ENCODE measurements at places on chromosomes 4 and X.

DNA sequence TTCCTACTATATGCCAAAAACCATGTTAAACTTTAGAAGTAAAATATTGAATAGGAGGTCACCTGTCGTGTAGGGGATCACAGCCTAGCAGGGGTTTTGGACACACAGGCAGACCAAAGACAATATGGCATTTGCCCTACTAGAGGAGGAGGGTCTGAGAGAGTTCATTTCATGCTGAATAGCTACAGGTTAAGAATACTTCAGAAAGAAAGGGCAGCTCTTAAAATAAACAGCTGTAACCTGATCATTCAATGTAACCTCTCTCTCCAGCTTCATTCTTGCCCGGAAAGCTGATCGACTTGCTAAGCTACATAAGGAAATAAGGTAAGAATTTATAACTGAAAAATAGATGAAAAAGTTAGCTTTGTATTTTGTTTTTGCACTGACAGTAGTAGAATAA lies 79.9 kb downstream of the MAOA start:
- no peak for DNase-seq

DNA sequence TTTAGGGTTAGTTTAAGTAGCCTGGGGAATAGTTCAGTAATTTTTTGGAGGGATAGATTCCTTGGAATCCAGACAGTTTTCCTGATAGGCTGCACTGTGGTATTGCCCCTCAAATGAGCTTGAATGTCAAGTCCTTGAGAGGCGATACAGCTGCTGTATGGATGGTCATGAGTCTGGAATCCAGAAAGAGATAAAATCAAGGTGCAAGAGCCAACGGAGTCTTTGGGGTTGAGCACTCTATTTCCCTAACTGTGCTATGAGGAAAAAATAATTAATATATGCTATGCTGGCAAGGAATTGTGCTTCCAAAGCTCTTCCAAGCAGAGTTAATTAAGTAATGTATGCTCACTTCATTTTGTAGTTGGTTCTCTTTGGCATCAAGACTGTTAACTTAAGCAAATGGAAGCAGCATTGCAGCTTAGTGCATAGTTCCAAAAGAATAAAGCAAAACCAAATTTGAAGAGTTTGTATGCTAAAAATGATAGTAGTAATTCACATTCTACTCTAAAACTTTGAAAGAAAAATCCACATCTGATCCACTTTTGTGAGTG lies 48.8 kb downstream of the LIMCH1 start:
- DNase-seq = no peak

DNA sequence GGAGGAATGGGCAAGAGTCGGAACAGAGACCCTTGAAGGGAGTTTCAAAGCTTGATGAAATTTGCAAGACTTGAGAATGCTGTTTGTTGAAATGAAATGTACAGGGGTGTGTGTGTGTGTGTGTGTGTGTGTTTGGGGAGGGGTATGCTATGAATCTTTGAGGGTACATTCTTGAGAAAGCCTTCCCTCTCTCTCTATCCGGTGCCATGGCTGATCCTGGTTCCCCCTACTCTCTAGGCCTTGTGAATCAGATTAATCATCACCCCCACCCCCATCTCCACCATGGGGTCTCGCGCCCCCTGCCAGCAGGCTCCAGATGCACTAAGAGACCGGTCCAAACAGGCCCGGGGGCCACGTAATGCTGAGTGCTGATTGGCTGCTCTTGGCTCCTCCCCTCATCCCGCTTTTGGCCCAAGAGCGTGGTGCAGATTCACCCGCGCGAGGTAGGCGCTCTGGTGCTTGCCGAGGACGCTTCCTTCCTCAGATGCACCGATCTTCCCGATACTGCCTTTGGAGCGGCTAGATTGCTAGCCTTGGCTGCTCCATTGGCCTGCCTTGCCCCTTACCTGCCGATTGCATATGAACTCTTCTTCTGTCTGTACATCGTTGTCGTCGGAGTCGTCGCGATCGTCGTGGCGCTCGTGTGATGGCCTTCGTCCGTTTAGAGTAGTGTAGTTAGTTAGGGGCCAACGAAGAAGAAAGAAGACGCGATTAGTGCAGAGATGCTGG lies at the start of gene HTR2C:
Gene HTR2C (plus strand): TSS at position 441 of the 729 bp plus-strand sequence. CDS start 142,851 bp downstream, outside the sequence.
- no peak for DNase-seq

DNA sequence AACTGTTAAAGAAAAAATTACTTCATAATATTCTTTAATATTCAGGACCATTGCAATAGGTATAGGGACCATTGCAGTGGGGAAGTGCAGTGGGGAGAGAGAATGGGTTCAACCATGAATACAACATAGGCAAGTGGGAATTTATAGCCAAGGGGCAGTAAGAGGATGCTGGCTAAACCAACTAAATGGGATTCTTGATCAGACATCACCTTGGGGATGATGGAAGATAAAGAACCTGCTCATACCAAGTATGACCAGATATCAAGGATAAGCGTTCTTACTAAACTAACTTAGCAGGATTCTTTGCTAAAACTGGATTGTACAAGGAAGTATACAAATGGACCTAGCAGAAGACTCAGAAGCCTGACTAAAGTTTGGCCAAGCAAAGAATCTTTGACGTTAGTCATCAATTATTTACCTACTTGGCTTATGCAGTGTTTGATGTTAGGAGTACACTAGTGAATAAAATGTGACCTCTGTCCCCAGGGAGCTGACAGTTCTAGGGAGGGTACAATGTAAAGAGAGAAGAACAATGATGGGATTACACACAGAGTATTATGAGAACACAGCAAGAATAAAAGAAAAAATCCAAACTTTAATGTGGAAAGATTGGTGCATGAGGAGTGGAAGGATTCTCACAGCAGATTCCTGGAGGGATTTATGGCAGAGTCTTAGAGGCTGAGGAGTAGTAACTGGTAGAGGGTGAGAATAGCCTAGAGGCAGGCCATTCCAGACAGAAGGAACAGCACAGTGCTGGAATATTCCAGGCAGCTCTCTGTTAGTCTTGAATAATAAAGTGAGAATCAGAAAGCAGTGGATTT lies 54.7 kb upstream of the MYOZ2 start:
- peak; percentile 37 for DNase-seq

- DNase-seq = no peak
Measured at GRCh38 chr4:109690690-109691410, 12.4 kb downstream of the CASP6 start.

GRCh38 chr4:167787231-167787630 lies 305.1 kb upstream of the ANXA10 start:
- DNase-seq = no peak

GRCh38 chr4:3123181-3123671 lies 48.7 kb downstream of the HTT start:
- peak; percentile 37 for DNase-seq

GRCh38 chrX:123740006-123740405 lies 7.2 kb upstream of the THOC2 start:
- DNase-seq = no peak

DNA sequence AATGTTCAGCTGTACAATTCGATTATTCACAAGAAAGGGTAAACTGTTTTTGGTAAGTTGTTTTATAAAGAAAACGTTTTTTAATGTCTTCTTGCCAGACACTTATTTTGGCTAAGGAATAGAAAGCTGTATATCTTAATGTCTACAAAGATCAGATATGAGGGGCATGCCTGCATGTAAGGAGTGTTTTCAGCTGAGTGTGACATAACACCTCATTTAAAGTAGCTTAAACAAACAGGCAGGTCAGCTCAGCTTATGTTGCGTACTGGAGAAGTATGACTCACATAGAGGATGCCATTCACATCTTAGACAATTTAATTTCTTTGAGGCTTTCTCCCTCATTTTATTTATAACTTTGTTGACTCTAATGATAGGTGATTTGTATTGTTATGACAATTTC lies 30.4 kb downstream of the LAMTOR3 start:
- peak; percentile 18 for DNase-seq

- DNase-seq = peak; percentile 5
Measured at GRCh38 chr4:129839687-129840086, 743.7 kb downstream of the C4orf33 start.

GRCh38 chrX:121308276-121308805 lies 260.9 kb downstream of the GLUD2 start:
- DNase-seq = peak; percentile 76

GRCh38 chr4:48228949-48229348 lies 40.7 kb downstream of the TEC start:
- no peak for DNase-seq

DNA sequence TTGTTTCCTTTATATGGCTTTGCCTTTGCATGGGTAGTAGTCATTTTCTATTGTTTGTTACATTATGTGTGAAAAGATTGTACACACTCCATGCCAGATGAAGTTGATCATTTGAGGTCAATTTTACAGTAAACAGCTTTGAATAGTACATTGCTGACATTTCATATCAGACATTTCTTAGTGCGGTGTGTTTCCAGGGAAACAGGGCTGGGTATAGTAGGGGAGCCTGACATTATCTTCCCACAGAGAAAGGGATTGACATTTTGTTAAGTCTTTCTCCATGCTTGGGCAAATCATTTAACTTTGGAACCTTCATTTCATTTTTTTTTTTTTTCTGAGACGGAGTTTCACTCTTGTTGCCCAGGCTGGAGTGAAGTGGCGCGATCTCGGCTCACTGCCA lies 5.0 kb downstream of the FUNDC2 start:
- no peak for DNase-seq

DNA sequence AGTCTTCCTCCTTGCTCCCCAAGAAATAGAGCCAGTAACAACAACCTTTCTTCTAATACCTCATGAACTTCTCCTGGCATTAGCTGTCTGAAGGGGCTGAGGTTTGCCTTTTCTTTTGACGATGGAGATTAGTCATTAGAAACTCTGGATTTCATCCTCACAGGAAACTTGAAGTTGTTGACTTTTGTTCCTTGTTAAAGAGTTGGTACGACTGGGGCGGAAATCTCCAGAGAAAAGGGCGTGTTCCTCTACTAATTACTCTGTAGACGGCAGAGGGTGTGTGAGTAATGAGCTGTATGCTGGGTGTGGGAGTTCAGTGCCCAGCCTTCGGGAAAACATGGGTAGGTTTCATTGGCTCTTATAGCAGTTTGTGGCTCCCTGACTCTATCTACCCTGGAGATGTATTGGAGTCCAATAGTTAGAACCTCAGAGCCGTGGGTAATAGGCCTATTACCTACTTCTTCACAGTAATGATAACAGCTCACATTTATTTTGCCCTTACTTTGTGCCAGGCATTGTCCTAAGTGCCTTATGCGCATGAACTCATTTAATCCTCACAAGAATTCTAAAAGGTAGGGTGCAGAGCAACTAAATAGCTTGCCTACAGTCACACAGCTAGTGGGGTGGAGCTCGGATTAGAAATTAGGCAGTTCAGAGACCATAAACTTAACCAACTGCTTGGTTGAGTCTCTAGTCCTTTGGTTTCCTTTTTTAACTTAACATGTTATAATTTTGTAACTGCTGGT lies 23.4 kb downstream of the TMEM164 start:
- DNase-seq = peak; percentile 28

DNA sequence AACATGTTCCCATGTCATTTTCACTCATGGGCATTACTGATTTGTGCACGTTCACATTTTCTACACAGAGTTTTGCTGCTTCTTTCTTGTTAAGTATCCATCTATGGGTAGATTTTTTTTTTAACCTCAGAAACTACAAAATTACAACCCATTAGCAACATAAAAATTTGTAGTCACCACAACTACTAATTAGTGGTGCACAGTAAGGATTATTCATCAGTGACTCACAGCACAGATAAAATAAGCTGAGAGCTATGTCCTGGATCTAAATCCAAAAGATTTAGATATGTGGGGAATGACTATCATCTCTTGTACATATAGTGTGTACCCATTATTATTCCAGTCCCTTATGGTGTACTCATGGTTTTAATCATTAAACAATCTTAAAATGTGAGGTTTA lies 19.7 kb upstream of the AMELX start:
- peak; percentile 39 for DNase-seq

- no peak for DNase-seq
Measured at GRCh38 chr4:142352712-142353111, 493.4 kb downstream of the INPP4B start.

DNA sequence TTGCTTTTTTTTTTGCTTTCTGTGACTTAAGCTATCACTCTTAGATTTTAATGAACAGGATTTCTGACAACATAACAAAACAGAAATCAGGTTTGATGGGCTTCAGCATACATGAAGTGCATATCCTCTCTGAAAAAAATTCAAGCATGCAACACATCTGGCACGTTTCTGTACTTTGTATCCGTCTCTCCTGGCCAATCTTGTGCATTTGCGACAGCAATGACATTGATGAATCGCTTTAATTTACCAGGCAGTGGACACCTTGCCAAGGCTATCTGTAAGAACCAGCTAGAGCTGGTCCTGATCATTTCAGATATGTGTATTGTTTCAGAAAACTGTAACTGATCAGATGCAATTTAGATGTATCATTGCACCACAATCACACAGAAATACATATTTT lies 93.3 kb downstream of the CCSER1 start:
- no peak for DNase-seq

DNA sequence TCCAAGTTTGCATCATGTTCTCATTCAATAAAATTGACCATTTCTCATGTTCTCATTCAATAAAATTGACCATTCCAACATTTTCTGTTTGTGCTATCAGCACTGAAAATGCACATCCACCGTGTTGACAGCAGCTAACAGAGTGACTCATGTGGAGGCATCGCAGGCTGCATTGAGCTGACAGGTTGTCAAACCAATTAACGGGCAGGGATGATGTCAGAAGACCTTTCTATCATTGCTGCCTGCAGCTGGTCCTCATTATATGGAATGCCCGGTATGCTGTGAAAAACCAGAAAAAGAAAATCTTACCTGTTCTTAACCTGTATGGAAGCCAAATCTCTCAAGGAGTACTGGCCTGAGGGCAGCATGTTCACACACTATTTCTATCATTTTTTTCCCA lies 202.0 kb downstream of the SMIM20 start:
- DNase-seq = no peak

DNA sequence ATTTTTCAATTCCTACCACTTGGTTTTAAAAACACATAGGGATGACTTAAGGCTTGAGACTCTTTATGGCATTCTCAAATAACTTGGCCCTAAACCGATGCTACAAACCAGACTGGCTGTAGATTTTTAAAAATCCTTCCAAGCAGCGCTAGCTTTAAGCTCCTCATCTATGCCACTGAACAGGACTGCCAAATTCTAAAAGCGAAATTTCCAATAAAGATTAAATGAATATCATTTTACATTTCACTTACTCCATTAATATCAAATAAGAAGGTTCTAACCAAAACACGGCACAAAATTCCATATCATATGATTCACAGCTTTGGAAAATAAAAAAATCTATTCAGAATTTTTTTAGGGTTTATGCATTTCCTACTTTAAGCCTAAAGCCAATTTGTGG lies 134.2 kb downstream of the FANCB start:
- peak; percentile 11 for DNase-seq

GRCh38 chr4:89269121-89269666 lies 38.4 kb downstream of the GPRIN3 start:
- DNase-seq = no peak

GRCh38 chrX:46611658-46612362 lies 38.2 kb downstream of the CHST7 start:
- DNase-seq = no peak

- DNase-seq = peak; percentile 2
Measured at GRCh38 chr4:88029556-88029955, 22.1 kb downstream of the PKD2 start.

- DNase-seq = peak; percentile 69
Measured at GRCh38 chr4:119025916-119026661, 109.5 kb upstream of the MYOZ2 start.

- DNase-seq = peak; percentile 40
Measured at GRCh38 chr4:185782523-185782922, 29.5 kb downstream of the SORBS2 start.
